ENCODE measurements at places on chromosomes 13 and 19. TPM values are rescaled to one million over a fixed set of nuclear protein-coding genes. Genes with fewer than 3 reads are reported as not detected.

DNA sequence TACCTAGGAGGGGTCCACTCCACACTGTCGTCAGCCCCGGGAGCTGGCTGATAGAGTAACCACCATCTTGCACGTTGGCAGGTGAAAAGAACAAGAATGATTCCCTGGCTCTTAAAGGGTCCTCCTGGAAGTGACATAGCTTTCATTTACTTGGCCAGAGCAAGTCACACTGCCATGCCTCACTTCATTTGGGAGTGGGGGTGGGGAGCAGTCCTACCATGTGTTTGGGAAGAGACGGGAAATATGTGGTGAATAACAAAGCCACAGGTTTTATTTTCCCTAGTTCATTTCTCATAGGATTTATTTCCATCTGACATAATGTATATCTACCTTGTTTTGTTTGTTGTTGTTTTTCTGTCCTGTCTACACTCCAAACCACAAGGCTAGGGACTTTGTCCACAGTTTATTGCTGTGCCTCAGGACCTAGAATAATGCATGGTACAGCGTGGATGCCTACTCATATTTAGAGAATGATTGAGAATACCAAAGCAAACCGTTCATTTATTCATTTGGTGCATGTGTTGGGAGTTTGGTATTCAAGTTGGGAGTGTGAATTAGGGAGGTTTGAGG, 26.8 kb downstream of the UBAC2 start:
- DNase-seq = no peak

- DNase-seq = no peak
These were observed 117.3 kb downstream of the POSTN start for GRCh38 chr13:37481011-37481884.

DNA sequence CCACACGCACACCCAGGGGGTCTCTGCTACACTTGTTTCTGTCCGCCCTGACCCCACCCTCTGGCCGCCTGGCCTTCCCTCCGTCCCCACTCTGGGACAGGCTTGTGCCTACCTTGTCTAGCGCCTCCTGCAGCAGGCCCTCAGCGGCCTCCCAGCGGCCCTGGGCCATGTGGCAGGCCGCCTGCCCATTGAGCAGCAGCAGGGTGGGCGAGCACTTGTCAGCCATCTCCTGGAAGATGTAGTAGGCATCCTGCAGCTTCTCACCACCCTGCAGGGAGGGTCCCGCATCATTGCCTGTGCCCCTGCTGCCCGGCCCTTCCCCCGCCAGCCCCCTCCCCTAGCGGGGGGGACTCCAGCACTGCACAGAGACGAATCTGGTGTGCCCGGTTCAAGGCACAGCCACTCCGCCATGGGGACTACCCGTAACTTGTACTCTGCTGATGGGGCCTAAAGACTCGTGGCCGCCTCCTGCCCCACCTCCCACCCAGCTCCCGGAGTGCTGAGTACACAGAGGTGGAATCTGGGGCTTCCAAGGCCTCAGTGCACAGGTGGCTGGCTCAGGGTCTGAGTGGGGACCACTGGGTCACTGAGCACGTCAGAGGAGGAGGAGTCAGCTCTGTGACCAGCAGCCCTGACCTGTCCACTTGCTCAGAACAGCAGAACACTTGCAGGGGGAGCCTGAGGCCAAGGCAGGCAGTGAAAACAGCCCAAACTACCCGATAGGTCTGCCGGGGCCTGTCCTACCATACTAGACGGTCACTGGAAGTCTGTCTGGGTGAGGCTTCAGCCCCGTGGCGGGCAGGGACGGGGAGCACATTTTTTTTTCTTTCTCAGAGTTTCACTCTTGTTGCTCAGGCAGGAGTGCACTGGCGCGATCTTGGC, 7.4 kb upstream of the CERS1 start:
- DNase-seq = no peak

DNA sequence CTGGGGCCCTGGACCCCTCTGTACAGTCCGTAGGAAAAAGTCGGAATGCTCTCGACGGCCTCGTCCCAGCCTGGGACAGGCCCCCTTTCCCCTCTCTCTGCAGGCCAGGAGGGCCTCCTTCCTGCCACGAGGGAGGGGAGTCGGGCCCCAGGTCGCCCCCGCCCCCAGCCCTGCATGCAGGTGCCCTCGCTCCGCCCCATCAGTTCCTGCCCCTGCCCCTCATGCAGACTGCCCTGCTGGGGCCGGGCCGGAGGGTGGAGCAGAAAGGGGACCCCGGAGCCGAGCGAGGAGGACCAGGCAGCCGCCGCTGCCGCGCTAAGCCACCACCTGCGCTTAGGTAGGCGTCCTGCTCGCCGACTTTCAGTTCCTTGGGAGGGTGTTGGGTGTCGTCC, 7.3 kb downstream of the LYL1 start:
- DNase-seq = no peak

GRCh38 chr19:32296694-32297093, 48.7 kb upstream of the ZNF507 start:
- DNase-seq = no peak

DNA sequence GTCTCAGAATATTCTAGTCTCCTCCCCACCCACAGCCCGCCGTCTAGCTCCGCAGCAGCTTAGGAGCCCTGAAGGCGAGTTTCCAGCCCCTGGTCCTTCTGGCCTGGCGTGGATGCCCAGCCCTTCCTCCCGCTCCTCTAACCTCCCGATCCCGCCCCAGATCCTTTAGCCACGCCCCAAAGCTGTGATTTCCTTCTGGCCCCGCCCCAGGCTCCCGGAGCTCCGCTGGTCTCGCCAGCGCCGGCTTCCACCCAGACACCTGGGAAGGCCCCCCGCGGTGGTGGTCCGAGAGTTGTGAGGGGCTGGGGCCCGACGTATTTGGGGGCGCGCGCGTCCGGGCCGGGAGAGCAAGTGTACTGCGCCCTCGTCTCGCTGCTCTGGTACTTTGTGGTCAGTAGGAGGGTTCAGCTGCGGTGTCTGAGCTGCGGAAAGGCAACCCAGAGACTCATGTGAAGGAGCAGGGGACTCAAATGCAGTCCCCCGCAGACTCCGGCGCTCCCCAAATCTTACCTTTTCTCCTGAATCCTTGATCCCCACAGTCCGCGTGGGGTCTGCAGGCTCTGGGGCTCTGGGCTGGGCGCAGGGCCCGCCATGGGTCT, at the start of gene CGB7:
TSS of gene CGB7 (minus strand) at position 114 of the 599 bp plus-strand sequence. CDS start 2,374 bp downstream, outside the sequence.
- peak; percentile 43 for DNase-seq

GRCh38 chr13:61415058-61415721, 459 bp downstream of the PCDH20 start:
- no peak for DNase-seq

DNA sequence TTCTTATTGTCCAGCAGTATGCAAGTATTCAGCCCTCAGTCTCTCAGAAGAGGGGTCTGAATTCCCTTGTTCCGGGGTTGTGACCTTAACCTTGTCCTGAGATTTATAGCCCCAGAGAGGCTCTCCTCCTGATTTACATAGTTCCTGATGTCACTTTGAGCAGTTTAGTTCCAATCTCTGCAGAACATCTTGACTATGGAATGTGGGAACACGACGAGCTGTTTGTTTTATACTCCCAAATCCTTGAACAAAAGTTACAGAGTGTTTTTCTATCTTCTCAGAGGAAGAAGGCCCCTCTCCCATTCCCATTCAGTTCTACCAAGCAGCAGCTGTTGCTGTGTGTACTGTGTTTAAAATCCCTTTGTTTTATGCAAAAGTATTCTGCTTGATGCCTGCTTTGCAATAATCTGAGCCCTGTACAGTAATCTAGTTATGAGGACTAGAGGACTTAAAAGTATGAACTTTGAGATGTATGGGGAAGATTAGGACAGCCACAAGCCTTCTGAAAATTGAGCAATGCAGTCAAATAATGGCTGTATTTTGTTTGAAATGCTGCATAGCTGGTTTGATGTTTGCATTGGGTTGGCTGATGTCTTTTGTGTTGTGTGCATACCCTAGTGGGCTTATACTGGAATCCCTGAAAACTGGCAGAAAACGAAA, 74.7 kb downstream of the KL start:
- no peak for DNase-seq

DNA sequence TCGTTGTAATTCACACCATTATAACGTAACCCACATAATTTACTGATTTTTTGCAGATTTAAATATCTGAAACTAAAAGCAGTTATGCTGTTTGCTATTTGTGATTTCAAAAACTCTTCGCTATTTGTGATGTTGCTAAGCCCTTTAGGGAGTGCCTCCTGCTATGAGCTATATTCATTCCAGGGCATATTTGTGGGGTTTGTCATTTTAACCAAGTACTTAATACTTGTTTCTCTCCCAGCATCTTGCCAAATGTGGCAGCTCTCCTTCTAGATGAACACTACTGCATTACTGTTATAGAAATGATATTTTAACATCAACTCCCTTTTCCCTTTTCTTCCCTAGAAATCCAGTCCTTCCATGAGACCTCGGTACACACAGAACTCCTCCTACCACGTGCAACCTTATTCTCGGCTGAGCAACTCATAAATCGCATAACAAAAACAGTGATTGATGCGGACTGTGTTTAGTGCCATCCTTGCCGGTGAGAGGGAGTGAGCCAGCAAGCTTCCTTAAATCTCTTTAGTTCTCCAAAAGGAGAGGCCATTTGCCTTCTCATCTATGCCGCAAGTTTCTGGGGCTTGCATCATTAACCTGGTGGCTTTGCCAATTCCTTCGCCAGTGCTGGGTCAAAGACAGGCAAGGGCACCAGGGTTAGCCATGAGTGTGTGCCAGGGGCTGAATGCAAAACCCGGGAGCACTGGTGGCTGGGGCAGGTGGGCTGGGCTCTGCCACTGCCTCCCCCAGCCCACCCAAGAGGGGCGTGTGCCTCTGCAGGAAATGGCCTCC, 33.4 kb downstream of the RFX2 start:
- no peak for DNase-seq

NDFIP2 gene
- 23.1 TPM for total RNA-seq

GTF2F2 gene
- 17.2 TPM for total RNA-seq

AKAP11 gene
- total RNA-seq = 25.4 TPM

SLC6A16 gene
- total RNA-seq = 5.7 TPM

COQ8B gene
- total RNA-seq = 31.2 TPM

UFM1 gene
- 63.6 TPM for total RNA-seq

PROZ gene
- total RNA-seq = not detected

GPC6 gene
- total RNA-seq = 18.3 TPM
